ENCODE measurements at places on chromosomes 16 and 17.

GRCh38 chr16:31695667-31696066 lies 168.0 kb downstream of the AHSP start:
- DNase-seq, result no peak

GRCh38 chr17:37607637-37608331 lies 1.4 kb downstream of the SYNRG start:
- no peak for DNase-seq

GRCh38 chr16:85810097-85810741 lies 10.7 kb downstream of the COX4I1 start:
- no peak for DNase-seq

DNA sequence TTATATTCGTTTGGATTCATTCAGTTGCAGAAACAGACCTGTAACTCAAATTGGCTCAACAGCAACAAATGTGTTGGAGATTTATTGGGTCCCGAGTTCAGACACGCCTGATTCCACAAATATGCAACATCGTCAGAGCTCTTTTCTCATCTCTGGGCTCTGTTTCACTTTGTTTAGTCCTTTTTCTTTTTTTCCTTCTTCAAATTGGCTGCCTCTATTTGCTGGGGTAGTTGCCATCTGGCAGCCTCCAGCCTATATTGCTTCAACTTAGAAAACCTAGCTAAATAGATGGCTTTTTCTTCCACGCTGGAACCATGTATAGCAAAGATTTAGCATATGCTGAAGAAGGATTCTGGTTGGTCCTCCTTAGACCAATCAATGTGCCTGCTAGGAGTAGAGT lies 398.5 kb downstream of the RBFOX1 start:
- no peak for DNase-seq

DNA sequence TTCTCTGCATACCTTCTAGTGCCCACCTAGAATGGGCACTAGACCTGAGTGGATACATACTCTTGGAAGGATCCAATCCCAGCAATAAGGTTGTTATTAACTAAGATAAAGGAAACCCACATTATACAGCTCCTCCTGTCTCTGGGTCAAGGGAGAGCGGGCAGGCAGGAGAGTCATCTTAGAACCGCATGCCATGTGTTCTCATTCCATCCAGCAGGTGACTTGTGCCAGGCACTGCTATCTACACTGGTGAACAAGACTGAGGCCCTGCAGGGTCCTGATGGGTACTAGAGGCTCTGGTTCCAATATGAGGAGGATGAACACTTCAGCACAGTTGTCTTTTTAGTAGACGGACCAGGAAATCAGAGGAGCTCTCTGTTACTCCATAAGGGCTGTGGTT lies 5.9 kb upstream of the CD300H start:
- DNase-seq, result no peak

- DNase-seq, result no peak
These were observed 11.9 kb downstream of the CDK5RAP3 start for GRCh38 chr17:47982645-47983390.

DNA sequence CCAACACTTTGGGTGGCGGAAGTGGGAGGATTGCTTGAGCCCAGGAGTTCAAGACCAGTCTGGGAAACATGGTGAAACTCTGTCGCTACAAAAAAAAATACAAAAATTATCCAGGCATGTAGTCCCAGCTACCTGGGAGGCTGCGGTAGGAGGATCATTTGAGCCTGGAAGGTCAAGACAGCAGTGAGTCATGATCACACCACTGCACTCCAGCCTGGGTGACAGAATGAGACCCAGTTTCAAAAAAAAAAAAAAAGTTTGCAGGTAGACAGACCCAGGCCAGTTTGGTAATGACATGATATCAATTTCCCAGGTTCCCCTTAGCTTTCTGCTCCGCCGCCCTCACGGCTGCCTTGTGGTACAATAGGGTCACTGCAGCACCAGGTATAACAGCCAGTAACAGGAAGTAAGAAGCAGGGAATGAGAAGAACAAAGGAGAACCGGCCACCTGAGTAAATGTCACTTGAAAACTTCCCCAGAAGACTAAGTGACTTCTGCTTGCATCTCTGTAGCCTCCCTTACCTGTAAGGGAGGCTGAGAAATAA lies 201.2 kb upstream of the HSBP1 start:
- DNase-seq, result no peak

GRCh38 chr17:63151941-63152523 lies 186.0 kb downstream of the TANC2 start:
- no peak for DNase-seq

All from activated CD8-positive, alpha-beta memory T cell treated with anti-CD3 and anti-CD28 coated beads for 48 hours (primary cell).